Left ventricle myocardium inferior (tissue), 1 donor: ENCODE measurements at places on chromosomes 12 and 14.

GRCh38 chr14:99902925-99903324, 109.7 kb downstream of the EML1 start:
- DNase-seq = no peak

DNA sequence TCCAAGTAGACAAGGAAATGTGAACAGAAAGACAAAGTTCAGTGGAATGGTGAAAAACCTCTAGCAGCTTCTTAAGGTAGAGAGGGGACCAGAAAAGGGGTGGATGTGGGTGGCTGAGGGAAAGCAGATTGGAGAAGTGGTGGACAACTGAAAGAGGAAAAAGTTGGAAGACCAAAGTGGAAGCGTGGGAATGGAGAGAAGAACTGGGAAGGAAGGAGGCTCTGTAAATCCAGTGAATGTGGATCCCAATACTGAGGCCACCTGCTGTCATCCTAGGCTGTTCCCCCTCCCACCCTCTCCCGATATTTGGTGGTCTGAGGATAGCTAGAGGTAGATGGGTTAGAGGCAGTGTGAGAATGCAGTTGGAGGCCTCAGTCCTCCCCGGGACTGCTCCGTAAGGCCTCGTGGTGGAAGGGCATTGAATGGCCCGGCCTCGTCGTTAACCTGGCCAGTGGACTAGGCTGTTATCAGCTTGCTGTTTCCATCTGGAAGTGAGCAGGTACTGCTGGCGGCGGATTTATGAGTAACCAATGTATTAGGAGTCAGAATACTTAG, 822 bp upstream of the POU6F1 start:
- no peak for DNase-seq

DNA sequence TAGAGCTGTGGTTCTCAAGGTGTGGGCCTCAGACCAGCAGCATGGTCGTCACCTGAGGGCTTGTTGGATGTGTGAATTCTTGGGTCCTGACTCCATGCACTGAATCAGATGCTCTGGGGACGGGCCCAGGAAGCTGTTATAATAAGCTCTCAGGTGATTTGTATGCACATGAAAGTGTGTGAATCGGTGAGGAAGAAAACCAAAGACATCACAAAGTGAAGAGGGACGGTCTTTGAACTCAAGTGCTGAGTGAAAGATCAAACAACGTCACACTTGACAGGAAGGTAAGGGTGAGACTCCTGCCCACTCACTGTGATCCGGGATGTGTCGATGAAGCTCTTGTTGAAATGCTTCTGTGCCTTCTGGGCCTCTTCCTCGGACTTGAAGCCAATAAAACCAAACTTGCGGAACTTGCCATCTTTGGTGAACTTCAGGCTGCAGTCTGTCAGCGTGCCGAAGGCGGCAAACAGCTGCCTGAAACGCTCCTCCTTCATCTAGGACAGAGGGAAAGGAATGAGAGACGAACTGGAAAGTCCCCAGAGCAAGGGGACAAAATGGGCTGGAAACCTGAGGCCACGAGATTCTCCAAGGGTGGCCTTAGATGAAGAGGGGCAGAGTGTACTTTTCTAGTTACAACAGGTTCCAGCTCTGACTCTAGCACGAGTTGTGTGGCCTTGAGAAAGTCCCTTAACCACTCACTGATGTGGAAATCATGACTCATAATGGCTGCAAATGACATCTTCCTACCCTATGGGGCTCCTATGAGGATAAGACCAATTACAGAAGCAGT, 4.0 kb downstream of the RBM19 start:
- no peak for DNase-seq

DNA sequence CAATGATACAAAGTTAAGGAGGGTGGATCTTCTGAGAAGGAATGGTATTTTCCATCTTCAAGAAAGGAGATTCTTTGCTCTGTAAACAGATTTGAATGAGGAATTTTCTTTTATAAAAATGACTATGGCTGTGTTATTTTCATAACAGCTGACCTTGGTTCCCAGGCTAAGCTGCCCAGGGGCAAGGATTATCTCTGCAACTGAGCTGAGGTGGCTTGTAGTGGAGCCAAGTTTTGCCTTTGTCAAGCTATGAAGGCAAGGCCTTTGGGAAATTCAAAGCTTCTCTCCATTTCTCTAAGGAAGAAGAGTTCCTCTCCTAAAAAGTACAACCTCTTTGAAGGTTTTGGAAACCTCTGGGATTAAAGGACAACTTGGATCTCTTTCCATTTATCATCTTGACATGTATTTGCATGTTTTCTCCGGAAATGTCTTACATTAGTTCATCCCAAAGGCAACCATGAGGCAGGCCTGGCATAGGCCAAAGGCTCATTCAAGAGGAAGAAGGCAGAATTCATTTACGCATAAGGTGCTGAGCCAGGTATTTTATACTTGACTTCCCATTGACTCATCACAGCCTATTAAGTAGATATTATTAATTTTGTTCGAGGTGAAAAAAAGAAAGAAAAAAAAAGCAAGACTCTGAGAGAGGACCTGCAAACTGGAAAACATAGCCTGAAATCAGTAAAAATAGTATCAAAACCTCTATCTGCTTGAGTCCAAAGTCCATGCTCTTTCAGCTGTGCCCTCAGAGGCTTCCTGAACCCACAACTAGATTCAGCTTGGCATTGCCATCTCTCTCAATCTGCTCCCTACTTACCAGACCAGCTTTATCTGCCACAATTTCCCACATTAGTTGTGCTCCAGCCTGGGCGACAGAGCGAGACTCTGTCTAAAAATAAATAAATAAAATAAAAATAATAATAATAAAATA, 24.0 kb upstream of the CKAP4 start:
- no peak for DNase-seq
